Substantia nigra (tissue), 51 donors: ENCODE measurements at places on chromosomes 7 and 10.

DNA sequence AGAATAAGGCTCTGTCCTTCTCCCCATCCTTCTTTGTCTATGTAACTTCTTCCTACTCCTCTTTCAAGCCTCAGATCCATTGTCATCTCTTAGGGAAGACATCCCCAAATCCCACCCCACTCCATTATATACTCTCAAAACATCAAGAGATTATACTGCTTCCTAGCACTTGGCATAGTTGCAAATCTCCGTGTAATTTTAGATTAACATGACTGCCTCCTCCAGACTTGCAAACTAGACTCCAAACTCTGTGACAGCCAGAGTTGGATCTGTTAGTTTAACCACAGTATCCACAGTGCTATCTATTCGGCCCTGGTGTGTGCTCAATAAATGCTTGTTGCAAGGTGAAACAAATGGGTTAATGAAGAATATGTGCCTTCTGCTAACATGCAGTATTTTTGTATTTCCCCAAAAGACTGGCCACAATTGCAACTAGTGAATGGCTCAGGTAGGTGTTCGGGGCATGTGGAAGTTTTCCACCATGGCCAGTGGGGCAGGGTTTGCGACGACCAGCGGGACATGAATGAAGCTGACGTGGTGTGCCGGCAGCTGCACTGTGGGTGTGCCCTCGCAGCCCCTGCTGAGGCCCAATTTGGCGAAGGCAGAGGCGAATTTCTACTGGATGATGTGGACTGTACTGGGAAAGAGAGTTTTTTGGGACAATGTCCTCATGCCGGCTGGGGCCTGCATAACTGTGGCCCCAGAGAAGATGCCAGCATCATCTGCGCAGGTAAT, 34.5 kb upstream of the C10orf120 start:
- no peak for DNase-seq

DNA sequence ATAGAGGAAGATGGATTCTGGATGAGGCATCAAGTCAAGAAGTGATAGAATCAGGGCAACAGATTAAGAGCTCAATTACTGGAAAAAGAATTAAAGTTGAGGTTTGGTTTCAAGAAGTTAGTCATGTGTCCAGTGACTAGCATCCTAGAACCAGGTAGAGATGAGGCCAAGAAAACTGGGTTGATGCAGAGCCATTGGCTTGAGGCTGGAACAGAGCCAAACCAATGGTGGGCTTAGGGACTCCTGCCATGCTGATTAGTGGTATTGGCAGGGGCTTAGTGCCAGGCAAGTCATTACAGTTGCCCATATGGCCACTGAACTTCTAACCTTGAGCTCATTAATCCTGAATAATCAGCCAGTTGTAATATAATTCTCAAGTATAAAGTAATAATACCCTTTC, 18.5 kb downstream of the ZNF277 start:
- DNase-seq = no peak

DNA sequence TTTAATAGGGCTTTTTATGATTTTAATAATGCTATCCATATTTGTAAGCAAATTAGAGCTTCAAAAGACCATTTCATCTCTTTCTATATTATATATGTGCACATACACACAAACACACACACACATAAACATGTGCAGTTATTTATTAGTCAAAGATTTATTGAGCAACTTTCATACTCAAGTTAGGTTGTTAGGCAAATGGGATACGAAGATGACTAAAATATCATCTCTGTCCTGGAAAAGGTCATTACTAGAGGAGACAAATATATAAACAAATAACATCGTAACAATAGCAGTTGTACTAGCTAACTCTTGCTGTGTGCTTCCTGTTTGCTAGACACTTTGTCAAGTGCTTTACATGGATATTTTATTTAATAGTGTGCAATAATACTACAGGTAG, 307.9 kb downstream of the SNX13 start:
- DNase-seq = no peak

DNA sequence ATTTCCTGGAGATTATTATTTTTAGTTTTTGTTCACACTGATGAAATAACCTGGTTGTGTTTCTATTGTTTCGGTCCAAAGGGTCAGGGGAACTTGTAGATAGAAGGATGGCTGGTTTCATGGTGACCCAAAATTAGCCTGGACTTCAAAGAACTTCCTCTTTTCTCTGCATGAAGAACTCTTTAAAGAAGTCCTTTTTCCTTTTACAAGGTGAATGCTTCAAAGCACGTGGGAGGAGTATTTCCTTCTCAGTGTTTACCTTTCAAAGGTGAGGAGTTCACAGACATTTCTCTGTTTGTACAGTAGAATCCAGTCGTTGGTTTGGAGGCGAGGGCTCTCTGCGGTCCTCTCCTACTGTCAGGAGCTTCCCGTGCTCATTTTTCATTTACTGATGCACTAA, 561.7 kb downstream of the GATA3 start:
- DNase-seq = no peak

- no peak for DNase-seq
Observed at GRCh38 chr7:120554960-120555571, 282.1 kb downstream of the KCND2 start.

- DNase-seq = no peak
Observed at GRCh38 chr10:37713642-37714041, 143.8 kb downstream of the ZNF248 start.

DNA sequence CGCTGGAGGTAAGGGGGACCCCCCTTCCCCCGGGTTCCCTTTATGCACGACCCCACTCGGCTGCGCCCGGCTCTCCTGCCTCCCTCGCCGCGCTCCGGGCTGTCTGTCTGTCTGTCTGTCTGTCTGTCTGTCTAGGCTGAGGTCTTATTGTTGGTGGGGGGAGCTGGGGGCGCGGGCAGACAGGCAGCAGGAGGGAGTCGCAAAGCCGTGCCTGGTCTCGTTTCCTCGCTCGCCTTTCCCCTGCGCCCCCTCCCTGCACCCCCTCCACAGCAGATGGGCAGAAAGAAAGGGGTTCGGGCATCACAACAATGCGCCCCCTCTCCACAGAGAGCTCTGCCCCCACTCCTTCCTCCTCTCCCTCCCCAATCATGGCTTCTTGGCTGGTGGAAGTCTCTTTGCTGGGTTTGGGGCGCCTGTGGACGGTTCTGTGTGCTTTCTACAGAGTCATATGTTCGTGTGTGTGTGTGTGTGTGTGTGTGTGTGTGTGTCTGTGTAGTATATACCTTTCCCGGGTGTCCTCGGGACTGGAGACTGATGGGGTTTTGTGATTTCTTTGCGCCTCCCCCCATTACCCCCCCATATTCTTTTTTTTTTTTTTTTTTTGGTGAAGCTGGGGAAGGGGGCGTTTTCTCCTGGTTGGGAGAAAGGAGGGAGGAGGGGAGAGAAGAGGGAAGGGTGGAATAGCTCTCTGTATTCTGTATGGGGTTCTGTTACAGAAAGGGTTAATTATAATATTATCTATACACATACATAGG, 1.9 kb downstream of the AUTS2 start:
- no peak for DNase-seq

DNA sequence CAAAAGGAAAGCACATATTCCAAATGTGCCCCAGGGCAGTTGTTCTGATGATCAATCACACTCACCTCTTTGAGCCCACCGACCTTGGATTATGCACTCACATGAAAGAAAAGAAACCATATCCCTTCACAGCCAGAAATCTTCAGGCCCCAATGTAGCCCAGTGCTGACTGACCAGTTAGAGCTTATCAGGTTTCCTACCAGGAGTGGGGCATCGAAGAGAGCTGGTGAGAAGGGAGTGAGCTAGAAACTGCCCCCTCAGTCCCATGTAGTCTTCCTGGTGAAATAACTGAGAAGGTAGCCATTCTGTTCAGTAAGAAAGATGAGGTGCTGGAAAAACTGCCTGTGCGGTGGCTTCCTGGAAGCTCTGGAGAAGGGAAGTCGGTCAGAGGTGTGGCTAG, 32.2 kb downstream of the NRCAM start:
- DNase-seq = no peak

DNA sequence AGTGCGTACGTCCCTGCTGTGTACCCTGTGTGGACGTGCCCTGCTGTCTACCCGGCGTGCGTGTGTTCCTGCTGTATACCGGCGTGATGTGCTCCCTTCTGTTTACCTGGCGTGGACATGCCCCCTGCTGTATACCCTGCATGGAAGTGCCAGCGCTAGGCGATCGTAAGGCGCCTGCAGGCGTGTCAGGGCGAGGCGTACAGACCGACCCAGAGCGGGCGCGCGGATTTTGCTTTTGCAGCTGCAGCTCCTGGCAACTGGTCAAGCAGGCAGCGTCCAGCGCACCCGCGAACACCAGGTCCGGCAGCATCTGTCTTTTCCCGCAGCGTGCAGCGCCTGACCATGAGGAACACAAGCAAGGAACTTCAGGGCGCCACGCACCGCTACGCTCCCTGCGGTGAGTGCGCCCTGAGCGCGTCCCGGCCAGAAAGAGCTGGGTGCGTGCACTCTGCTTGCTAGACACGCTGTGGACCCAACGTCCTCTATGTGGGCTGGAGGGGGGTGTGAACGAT, 680 bp downstream of the C7orf57 start:
- no peak for DNase-seq

- DNase-seq = no peak
Observed at GRCh38 chr10:8830876-8831275, 776.4 kb downstream of the GATA3 start.

- DNase-seq = no peak
Observed at GRCh38 chr10:124180044-124180745, 86.8 kb upstream of the CHST15 start.

DNA sequence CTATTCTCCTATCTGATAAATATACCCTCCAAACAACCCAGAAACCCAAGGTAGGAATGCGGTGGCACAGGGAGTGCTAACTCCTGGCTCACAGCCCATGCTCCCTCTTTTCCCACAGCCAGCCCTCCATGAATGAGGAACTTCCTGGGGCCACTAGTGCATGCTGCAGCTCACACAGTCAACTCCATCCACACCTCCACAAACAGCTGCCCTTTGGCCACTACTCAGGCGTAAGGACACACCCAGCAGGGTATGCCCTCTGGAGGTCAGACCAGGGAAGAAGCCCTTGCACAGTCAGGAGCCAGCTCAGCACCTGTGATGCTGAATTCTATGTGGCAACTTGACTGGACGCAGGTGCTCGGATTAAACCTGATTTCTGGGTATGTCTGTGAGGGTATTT, 85.2 kb upstream of the PIK3CG start:
- DNase-seq = no peak
